ENCODE measurements at places on chromosomes 2 and 18. TPM values are rescaled to one million over a fixed set of nuclear protein-coding genes. Genes with fewer than 3 reads are reported as not detected.

Gene FOXI3
- not detected for total RNA-seq

GRCh38 chr2:204108330-204108751, 171.8 kb downstream of the ICOS start:
- H3K27me3 ChIP-seq: peaks cover 4% of the 10 kb centered on the region
- peak overlapping the region; percentile 55 for H3K4me3 ChIP-seq
- peak overlapping the region; percentile 90 for H3K27ac ChIP-seq
- peaks cover 71% of the 10 kb centered on the region for H3K4me1 ChIP-seq
- peak; percentile 78 for DNase-seq

Gene SAG
- total RNA-seq: 0.27 TPM

- no peaks in the 10 kb centered on the region for H3K36me3 ChIP-seq
- H3K4me3 ChIP-seq: peak overlapping the region; percentile 48
- H3K27ac ChIP-seq: peak overlapping the region; percentile 70
- peaks cover 43% of the 10 kb centered on the region for H3K4me1 ChIP-seq
Observed at GRCh38 chr2:121596221-121597080, 52.8 kb downstream of the CLASP1 start.

DNA sequence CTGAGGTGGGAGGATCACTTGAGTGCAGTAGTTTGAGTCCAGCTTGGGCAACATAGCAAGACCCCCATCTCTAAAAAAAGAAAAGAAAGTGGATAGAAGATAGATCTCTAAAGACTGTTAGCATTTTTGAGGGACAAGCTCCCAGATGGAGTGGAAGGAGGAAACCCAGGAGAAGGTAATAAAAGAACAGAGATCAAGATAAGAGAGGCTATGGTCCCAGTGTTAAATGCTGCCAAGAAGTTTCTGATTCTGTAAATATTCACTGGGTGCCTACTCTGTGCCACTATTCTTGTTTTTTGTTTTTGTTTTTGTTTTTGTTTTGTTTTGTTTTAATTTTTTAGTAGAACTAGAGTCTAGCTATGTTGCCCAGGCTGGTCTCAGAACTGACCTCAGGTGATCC, 26.2 kb downstream of the FZD5 start:
- H3K27me3 ChIP-seq: no peaks in the 10 kb centered on the region
- no peaks in the 10 kb centered on the region for H3K4me1 ChIP-seq
- H3K27ac ChIP-seq: no peak overlapping the region
- H3K36me3 ChIP-seq: no peaks in the 10 kb centered on the region
- H3K4me3 ChIP-seq: no peak overlapping the region

DNA sequence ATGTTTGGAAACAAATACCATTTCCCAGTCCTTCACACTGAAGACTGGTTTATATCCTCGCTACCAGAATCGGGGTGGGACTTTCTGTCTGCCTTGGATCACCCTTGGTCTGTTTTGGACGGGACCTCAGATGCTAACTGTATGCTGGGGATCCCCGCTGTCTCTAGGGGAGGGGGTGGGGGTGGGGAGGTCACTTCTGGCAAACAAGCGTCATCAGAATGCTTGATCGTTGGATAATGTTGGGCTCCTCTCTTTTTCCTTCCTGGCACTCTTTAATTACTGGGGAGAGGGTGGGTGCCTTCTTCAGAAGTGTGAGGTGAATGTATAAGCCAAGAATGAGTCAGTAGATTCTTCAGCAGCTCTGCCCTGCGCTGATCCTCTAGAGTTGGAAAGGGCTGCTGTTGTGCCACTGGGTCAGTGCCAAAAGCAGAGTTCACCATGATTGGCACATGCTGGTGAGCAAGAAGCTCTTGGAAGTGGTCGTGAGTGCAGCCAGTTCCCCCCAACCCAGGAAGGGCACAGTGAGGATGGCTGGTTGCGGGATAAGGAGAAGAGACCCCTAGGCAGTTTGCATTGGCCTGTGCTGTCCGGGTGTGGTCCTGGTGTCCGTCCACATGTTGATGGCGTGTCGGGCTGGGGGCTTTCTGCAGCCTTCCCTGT, 32.2 kb downstream of the DGKD start:
- no peak overlapping the region for H3K4me3 ChIP-seq
- DNase-seq: peak; percentile 35
- H3K36me3 ChIP-seq: peaks cover 6% of the 10 kb centered on the region
- no peak overlapping the region for H3K27ac ChIP-seq

Gene EPHA4
- 7.0 TPM for total RNA-seq

Gene OTOF
- total RNA-seq: 1.9 TPM

Gene UGT1A7
- total RNA-seq: not detected

- peak; percentile 31 for DNase-seq
- no peaks in the 10 kb centered on the region for H3K36me3 ChIP-seq
- H3K27ac ChIP-seq: no peak overlapping the region
- no peak overlapping the region for H3K4me3 ChIP-seq
- peaks cover 16% of the 10 kb centered on the region for H3K4me1 ChIP-seq
Observed at GRCh38 chr2:234331566-234331965, 165.3 kb downstream of the ARL4C start.
